Ascending aorta (tissue), 2 donors: ENCODE measurements at places on chromosomes 11 and 22. TPM values are rescaled to one million over a fixed set of nuclear protein-coding genes. Genes with fewer than 3 reads are reported as not detected.

The MSANTD4 gene
- total RNA-seq, result 13.6 TPM

DNA sequence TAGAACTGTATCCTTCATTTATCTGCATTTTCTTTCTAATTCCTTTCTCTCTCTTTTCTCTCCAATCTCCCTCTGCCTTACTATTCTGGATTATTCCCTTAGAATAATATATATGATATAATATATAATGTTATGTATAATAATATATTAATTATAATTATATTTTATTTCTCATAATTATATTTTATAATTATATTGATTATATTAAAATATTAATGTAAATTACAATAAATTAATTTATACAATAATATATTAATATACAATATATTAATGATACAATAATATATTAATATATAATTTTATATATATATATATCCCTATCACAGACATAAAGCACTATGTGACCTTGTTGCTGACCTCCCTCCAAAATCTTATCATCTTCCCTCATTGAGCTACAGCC, 661.3 kb upstream of the CHORDC1 start:
- no peak for DNase-seq

DNA sequence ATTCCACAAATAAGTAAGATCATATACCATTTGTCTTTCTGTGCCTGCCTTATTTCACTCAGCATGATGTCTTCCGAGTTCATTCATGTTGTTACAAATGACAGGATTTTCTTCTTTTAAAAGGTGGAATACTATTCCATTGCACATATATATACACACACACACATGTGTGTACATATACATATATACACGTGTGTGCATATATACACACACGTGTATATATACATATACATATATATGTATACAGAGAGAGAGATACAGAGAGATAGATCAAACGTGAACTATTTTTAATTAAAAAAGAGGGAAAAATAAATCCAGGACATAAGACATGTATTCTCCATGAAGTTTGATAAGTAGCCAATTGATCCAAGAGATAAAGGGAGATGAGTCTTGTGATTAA, 108.1 kb downstream of the TRPC6 start:
- DNase-seq, result no peak

DNA sequence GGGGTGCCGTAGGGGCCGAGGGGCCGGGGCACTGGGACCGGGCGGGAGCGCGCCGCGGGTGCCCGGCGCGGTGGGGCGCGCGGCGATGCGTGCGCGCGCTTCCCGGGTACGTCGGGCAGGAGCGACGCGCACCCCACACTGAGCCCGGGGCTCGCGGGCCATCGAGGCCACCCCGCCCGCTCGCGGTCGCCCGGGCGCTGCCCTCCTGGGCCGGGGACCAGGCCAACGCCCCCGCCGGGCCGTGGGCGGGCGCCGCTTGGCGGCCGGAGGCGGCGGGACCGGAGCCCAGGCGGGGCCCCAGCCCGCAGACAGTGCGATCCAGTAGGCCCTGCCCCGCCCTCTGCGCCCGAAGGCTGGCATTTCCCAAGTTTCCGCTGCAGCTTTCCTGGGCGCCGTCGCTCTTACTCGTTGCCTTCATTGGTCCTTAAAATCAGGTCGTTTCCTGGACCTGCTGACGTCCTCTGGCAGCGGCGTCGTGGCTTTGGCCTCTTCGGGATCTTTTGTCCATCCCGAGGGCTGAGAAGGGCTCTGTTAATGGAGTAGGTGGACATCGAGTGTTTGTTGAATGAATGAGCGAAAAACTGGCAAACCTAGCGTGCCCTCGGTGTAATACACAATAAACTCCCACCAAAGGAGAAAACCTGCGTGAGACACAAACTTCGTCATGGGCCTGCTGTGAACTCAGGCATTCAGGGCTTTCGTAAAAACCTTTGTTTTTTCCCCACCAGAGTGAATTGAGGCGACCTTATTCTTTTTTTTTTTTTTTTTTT, 638 bp downstream of the PARVA start:
- DNase-seq, result peak; percentile 91

DNA sequence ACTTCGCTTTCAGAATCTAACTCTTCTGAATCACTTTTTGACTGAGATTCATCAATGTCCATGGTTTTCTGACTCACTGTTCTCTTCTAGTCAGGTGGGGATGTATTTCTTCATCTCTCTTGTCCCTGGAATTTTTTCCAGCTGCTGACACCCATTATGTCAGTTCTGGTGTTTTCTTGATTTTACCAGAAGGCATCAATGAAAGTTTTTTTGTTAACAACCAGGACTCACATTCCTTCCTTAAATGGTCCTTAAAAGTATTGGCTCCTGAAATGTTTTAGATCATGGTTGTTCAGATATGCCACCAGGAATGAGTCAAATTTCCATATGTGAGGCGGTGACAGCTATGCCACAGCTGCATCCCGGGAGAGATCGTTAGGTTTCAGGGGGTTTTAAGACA, 12.9 kb downstream of the MICAL2 start:
- DNase-seq, result no peak

- no peak for DNase-seq
Observed at GRCh38 chr11:60844045-60844869, 2.3 kb downstream of the CCDC86 start.
